ENCODE measurements at places on chromosomes 12 and 14. TPM values are rescaled to one million over a fixed set of nuclear protein-coding genes. Genes with fewer than 3 reads are reported as not detected.

OR10P1 gene
- not detected for total RNA-seq

ACOT6 gene
- not detected for total RNA-seq

NTN4 gene
- total RNA-seq = 5.5 TPM

KLRG1 gene
- total RNA-seq = 0.48 TPM

TMEM30B gene
- 14.7 TPM for total RNA-seq

KERA gene
- not detected for total RNA-seq

FUT8 gene
- 10.1 TPM for total RNA-seq

RPL10L gene
- not detected for total RNA-seq

DLK1 gene
- total RNA-seq = 0.16 TPM

OTX2 gene
- total RNA-seq = not detected

IFNG-AS1 gene
- not detected for total RNA-seq

CPNE6 gene
- not detected for total RNA-seq

MUCL1 gene
- total RNA-seq = not detected

MORN3 gene
- total RNA-seq = 0.08 TPM

RNF212B gene
- total RNA-seq = not detected

NUDT4 gene
- total RNA-seq = 21.6 TPM

CBLN3 gene
- 0.44 TPM for total RNA-seq

MYL2 gene
- total RNA-seq = 1.7 TPM

TBC1D30 gene
- 0.72 TPM for total RNA-seq

GDF3 gene
- total RNA-seq = not detected

GPR137C gene
- total RNA-seq = 0.16 TPM

MAP3K9 gene
- total RNA-seq = 20.1 TPM

CCDC177 gene
- total RNA-seq = not detected

FAM181A gene
- total RNA-seq = not detected

AICDA gene
- not detected for total RNA-seq

PSME1 gene
- total RNA-seq = 123 TPM

RBP5 gene
- 0.76 TPM for total RNA-seq

CD163L1 gene
- 0.60 TPM for total RNA-seq

PTGER2 gene
- total RNA-seq = 0.40 TPM

RHOJ gene
- 2.0 TPM for total RNA-seq

MYBPC1 gene
- 0.40 TPM for total RNA-seq

OAS3 gene
- total RNA-seq = 33.6 TPM

TCL1A gene
- 0.40 TPM for total RNA-seq

LTBP2 gene
- total RNA-seq = 14.4 TPM

ESPL1 gene
- 33.8 TPM for total RNA-seq

ZFHX2 gene
- total RNA-seq = 0.44 TPM

HRK gene
- total RNA-seq = 1.5 TPM

EML5 gene
- total RNA-seq = 1.4 TPM

TSPAN19 gene
- not detected for total RNA-seq

DACT1 gene
- 0.32 TPM for total RNA-seq

CELA1 gene
- not detected for total RNA-seq

LALBA gene
- total RNA-seq = not detected

MYG1 gene
- total RNA-seq = 30.2 TPM

CLEC9A gene
- total RNA-seq = not detected

SLCO1C1 gene
- total RNA-seq = 0.20 TPM

GSC gene
- 0.32 TPM for total RNA-seq

KRT6A gene
- 18,870 TPM for total RNA-seq

KRT75 gene
- 0.84 TPM for total RNA-seq

CLEC14A gene
- 4.1 TPM for total RNA-seq

GARIN6 gene
- total RNA-seq = not detected

ANKS1B gene
- 2.8 TPM for total RNA-seq

KLHL33 gene
- total RNA-seq = 0.04 TPM

TBK1 gene
- 12.1 TPM for total RNA-seq
